ENCODE measurements at places on chromosomes 1 and 21.
A peak's percentile ranks its signal among the peaks of the same experiment; 100 is the strongest.

DNA sequence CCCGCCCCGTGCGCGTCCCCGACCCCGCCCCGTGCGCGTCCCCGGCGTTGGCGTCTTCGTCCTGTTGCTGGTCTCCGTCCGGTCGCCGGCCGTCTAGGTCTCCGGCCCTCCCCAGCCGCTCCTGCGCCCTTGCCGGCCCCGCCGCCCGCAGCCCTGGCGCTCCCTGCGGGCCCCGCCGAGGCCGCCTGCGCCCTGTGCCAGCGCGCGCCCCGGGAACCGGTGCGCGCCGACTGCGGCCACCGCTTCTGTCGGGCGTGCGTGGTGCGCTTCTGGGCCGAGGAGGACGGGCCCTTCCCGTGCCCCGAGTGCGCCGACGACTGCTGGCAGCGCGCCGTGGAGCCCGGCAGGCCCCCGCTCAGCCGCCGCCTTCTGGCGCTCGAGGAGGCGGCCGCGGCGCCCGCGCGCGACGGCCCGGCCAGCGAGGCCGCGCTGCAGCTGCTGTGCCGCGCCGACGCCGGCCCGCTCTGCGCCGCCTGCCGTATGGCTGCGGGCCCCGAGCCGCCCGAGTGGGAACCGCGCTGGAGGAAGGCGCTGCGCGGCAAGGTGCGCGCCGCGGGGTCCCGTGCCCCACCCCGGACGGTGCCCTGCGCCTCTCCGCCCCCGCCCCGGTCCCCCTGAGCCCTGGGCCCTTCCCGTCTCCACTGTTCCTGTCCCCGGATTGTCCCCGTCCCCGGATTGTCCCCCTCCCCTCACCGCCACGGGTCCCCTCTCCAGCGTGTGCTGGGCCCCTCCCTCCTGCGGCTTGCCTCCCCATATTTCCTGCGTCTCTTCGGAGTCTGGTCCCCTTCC lies at the start of gene RNF187:
Gene RNF187, plus strand, starts transcription at position 47 of the 789 bp plus-strand sequence.
- no peak for DNase-seq

DNA sequence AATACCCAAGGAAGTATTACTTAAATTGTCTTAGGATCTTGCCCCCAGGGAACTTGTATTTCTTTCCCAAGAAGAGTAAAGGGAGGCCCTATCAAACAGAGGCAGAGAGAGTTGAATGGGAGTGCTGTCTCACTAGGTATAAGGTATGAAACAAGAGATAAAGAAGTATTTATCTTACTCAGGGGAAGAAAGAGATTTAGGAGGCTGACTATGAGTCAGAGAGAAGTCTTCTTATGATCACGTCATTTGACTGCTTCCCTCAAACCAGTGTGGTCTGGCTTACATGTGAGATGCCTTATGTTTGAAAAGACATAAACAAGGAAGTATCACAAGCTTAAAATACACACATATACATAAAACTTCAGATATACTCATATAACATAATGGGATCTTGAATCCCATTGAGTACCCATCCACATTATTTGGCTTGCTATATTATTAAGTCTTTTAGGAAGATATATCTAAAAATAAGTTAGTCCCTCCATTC lies 29.6 kb downstream of the DUSP10 start:
- DNase-seq = peak; percentile 97

- DNase-seq = no peak
Observed at GRCh38 chr21:40613546-40614030, 233.4 kb downstream of the DSCAM start.

DNA sequence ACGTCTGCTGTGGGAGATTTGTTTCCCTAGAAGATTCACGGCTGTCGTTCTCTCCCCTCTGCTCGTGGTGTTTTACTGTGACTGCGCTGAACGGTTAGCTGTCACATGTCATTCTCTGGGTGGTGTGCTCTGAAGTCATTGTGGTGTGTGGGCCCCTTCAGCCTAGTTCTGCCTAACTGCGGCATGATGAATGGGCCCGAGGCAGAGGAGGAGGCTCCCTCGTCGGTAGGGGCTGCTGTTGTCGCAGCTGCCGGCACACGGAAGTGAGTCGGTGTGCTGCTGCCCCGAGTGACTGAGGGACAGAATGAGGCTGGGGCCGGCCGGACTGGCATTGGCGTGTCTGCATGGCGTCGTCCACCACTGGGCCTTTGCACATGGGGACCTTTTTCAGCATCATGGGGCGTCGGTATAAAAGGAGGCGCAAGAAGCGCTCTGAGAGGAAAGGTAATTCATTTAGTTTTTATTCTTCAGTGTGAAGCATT lies 77.9 kb downstream of the ADARB1 start:
- DNase-seq = no peak

- peak; percentile 24 for DNase-seq
Observed at GRCh38 chr1:90707363-90707710, 9.8 kb downstream of the BARHL2 start.

GRCh38 chr21:45332415-45332814 lies 44.7 kb upstream of the POFUT2 start:
- no peak for DNase-seq

DNA sequence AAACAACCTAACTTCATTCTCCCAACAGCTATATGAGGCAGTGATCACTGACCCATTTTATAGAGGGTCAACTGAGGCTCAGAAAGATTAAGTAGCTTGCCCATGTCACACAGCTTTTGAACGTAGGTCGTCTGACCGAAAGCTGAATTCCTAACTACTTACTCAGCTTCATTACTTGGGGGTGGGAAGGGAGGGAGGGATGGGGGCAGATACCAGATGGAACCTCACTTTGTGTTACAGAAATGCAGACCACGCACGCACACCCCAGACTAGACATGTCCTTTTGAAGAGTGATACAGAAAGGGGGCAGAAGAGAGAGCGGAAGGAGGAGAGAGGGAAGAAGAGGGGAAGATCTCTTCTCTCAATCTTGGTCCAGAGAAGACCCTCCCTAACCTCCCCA lies 2.3 kb downstream of the ADGRB2 start:
- peak; percentile 70 for DNase-seq

GRCh38 chr1:241422470-241422869 lies 65.5 kb upstream of the RGS7 start:
- DNase-seq = no peak

DNA sequence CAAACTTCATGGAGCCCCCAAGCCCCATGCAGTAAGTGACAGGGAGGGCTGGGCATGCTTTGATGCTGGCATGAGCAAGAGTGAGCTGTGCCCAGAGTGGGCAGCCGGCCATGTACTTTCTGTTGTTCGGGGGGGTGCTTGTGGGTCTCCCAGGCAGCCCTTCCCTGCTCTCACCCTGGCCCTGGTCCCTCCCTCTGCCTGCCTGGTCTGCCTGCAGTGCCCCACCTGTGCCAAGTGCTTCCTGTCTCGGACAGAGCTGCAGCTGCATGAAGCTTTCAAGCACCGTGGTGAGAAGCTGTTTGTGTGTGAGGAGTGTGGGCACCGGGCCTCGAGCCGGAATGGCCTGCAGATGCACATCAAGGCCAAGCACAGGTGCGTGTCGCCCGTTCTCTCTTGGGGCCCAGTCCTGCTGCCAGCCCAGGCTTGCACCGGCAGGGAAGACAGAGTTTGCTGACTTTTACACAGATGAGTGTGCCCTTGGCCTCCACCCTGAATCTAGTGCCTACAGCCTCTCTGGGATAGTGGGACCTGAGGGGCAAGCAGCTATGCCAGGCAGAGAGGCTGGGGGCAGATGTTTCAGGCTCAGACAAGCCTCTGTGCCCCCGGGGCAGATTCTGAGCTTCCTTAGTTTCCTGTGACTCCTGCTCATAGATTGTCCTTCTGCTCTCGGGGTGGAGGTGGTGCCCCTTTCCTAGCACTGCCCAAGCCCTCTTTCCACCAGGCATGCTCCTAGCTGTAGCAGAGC lies 7.6 kb downstream of the ZBTB48 start:
- DNase-seq = no peak

DNA sequence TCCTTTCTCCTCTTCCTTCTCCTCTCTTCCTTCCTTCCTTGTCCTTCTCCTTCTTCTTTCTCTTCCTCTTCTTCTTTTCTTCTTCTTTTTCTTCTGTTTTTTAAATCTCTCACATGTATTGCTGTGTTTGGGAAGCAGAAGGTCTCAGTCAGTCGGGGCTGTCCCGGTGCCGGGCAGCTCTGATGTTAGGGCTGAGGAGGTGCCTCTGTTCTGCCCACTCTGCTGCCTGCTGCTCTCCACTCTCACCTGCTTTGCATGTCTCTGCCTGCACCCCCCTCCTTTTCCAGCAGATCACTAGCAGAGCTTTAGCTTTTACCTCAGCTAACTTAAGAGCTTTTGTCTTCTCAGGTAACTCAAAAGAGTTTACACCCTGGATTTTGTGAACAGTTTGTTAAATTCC lies 276.6 kb downstream of the CHRM3 start:
- no peak for DNase-seq
